Aorta (tissue), 5 donors: ENCODE measurements at places on chromosomes 16 and 17. TPM values are rescaled to one million over a fixed set of nuclear protein-coding genes. Genes with fewer than 3 reads are reported as not detected.
A peak's percentile ranks its signal among the peaks of the same experiment; 100 is the strongest.

The DCXR gene
- 80.1 TPM for polyA plus RNA-seq

The DNAH17 gene
- polyA plus RNA-seq = not detected

The TBX6 gene
- polyA plus RNA-seq = not detected

The SMIM22 gene
- 97.9 TPM for polyA plus RNA-seq

The SOX8 gene
- polyA plus RNA-seq = 1.0 TPM

The GNG13 gene
- not detected for polyA plus RNA-seq

The TGFB1I1 gene
- polyA plus RNA-seq = 232 TPM

The HES7 gene
- polyA plus RNA-seq = 1.6 TPM

The KRT25 gene
- polyA plus RNA-seq = not detected

The TBC1D3E gene
- polyA plus RNA-seq = not detected

The SLC16A13 gene
- 1.0 TPM for polyA plus RNA-seq

The CEP131 gene
- polyA plus RNA-seq = 86.6 TPM

The TOM1L1 gene
- polyA plus RNA-seq = 47.5 TPM

The MT1A gene
- polyA plus RNA-seq = 16.2 TPM

The CCL11 gene
- not detected for polyA plus RNA-seq

The ERBB2 gene
- polyA plus RNA-seq = 22.7 TPM

- DNase-seq = no peak
Measured at GRCh38 chr17:79204261-79204660, 129.6 kb downstream of the ENGASE start.

- no peak for DNase-seq
Measured at GRCh38 chr17:44384823-44385286, 4.6 kb downstream of the ITGA2B start.

DNA sequence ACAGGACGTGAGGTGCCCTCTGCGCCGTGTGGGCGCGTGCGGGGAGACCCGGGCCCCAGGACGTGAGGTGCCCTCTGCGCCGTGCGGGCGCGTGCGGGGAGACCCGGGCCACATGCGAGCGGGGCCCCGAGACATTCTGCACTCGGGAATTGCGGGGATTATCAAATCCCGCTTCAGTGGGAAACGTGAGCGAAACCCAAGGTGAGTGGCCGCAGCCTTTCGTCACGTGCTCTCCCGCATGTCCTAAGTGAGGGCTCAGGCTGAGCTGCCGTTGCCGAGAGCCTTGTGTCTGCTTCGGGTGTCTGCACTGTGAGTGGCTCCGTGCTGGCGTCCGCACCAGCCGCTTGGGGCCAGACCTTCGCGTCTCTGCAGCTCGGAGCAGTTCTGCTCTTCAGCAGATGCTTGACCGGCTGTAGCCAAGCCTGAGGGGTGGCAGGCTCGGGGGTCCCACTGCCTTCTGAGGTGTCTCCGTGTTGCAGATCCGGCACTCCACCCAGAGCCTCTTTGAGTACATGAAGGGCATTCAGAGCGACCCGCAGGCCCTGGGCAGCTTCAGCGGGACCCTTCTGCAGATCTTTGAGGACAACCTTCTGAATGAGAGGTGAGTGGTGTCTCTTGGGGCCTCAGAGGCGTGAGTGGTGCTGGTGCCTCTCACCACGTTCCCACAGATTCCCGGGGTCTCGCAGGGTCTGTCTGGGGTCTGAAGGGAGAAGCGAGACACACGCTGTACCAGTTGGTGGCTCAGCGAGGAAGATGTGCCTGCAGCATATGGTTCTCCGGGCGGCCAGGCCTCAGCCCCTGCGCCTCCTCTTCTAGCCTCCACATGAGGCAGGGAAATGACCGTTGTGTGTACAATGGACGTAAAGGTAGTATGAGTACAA, 90.5 kb upstream of the ZNF750 start:
- DNase-seq = peak; percentile 71

- no peak for DNase-seq
Measured at GRCh38 chr17:55334881-55335540, 70.3 kb downstream of the HLF start.

GRCh38 chr17:58277802-58278595, 2.7 kb downstream of the MPO start:
- no peak for DNase-seq

DNA sequence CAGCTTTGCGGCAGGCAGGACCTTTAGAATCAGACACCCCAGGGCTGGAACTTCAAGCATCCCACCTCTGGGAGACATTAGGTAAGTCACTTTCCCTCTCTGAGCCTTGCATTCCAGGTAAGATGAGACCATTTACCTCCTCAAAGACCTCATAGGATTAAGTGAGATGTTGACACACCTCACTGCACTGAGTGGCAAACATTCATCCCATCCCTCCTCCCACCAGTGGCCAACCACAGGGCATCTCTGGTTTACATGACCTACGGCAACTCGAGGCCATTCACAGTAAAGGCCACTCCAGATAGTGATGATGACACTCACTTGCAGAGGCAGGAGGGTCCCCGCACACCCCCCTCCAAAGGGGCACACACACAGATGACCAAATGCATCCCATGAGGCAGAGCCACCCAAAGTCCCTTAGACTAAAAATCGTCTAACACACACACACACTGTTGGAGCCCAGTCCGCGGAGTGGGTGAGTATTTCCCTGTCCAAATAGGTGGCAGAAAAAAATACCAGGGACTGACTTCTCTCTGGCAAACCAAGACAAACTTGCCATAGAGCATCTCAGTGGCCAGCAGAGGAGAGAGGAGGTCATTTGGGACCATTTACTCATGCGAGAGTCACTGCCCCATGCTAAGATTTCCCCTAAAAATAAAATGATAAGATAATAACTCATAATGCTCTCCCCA, 454.9 kb downstream of the SOX9 start:
- no peak for DNase-seq

DNA sequence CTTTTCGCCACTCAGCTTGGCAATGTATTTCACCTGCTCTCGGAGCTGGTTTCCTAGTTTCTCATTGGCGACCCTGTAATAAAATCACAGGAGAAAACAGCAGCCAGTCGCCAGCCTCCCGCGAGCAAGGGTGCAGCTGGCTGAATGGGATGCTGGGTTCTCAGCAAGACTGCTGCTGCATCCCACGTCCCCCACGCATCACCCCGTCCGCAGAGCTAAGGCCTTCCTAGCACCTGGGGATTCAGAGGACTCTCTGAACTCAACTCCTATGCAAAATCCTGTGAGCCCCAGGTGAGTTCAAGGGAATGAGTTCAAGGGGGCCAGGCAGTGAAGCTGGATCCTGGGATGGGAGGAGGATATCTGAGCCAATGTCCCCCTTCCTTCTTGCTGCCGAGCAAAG, 29.3 kb downstream of the DHX38 start:
- no peak for DNase-seq

- DNase-seq = no peak
Measured at GRCh38 chr17:40910441-40910841, 25.4 kb upstream of the KRT20 start.

GRCh38 chr17:76547183-76547641, 7.4 kb downstream of the PRCD start:
- DNase-seq = no peak

GRCh38 chr17:67633751-67634211, 84.0 kb upstream of the NOL11 start:
- DNase-seq = no peak

- DNase-seq = no peak
Measured at GRCh38 chr16:49657736-49658465, 198.0 kb downstream of the ZNF423 start.

- DNase-seq = no peak
Measured at GRCh38 chr17:29764217-29764616, 141.5 kb upstream of the CORO6 start.

GRCh38 chr16:83915081-83915480, 16.2 kb downstream of the MLYCD start:
- DNase-seq = peak; percentile 71

DNA sequence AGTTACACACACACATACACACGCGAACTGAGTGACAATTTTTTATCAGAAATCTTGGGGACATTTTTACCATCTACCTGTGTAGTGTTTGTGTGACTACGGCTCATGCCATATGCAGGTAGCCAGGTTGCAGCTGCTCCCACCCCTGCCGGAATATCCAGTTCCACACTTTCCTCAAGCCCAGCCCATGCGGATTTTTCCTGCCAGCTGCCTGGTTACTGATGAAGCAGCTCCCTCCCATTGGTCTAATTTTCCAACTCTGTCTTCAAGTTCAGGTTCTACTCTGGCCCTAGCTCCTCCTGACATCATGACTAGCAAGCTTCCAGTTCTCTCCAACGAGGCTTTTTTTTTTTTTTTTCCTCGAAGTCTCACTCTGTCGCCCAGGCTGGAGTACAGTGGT, 4.8 kb downstream of the GSG1L2 start:
- no peak for DNase-seq

DNA sequence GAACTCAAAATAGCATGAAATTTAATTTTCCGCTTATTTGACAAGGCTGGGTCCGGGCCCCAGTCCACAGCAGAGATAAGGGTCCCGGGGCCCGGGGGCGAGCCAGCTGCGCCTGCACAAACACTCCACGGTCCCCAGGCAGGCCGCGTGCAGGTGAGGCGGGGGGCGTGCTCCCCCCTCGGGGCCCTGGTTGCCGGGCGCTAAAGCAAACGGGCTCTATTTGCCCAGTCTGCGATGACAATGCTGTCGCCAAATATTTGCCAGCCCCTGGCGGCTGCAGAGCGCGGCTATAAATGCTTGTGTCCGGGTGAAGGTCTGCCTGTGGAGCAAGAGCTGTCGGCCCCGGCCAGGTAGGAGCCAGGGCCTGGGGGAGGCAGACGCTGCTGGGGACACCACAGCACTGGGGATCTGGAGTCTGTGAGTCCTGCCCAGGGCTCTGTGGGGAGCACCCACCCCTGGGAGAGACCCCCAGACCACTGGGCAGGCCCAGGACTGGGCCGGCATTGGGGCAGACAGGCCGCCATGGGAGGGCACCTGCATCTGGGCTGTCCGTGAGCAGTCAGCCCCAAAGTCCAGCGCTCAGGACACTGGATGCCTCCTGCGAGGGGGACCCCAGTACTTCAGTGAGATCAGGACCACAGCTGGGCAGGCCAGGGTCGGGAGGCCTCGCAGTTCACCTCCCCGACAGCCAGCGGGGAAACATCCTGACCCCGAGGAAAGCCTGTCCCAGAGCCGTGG, at the start of gene PERCC1:
PERCC1 (plus strand) TSS at position 320 of the 738 bp plus-strand sequence. CDS start 1,516 bp downstream, outside the sequence.
- no peak for DNase-seq

DNA sequence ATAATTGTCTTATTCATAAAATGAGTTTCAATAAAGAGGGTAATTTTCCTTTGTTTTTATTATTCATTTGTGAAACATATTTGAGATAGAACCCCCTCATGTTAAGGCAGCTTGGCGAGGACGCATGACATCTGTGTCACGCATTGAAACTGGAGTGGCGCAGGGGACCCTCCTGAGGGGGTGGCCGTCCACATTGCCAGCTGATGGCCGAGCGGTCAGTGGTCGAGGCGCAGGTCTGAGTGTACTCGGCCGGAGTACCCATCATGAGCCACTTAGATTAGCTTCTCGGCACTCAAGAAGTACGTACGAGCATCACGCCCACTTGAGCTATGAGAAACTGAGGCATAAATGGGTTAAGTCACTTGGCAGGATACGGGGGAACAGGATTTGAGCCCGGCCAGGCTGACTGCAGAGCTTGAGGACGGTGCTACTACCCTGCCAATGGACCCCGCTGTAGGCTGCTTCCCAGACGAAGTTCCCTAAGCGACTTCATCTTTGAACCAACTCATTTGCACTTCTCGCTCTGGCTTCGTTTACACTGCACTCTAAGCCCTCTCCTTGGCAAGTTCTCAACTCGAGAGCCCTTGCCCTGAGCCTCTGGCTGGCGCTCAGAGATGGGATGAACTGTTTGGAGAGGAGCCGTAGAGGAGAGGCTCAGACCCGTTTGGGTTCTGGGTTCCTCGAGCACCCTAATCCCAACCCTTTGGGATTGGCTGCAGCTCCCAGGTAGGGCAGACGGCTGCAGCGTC, 91.8 kb downstream of the SDK2 start:
- no peak for DNase-seq

DNA sequence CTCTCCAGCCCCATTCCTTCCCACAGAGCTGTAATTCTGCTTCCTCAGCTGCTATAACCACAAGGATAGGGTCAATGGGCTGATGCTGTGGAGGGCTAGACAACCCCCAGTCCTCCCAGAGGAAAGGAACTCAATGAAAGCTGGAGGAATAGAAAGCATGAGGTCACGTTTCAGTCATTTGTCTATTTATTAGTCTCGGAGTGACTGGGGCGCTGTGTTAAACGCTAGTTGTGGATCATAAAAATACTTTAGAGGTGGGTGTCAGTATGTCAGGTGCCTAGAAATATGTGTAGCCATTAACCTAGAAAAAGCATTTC, 787 bp upstream of the CCL3L1 start:
- no peak for DNase-seq

DNA sequence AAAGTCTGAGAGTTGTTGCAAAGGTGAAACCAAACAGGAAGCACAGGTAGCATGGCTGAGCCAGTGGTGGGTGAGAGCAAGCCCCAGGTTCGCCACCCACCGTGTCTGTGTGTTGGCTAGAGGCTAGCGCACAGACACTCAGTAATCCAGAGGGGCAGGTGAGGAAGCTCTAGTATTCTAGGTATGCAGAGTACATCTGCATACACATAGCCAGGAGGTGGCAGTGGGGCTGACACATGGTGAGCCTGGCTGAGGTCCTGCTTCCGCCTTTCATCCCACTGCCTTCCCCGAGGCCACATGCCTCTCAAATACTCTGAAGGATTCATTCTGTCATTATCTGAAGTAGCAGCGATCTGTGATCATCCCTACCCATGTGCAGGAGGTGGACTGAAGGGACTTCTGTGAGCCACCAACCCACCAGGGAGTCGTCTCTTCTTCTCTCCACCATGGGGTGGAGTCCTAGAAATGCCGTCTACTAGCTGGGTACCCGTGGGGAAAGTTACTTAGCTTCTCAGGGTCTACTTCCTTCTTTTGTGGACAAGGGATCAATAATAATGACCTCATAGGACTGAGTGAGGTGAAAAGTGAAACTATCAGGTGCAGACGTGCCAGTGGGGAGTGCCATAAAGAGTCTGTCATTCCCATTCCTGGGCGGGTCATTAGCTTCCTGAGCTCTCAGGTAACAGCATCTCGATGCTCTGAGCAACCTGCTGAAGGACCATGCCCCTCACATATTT, 36.0 kb upstream of the ICAM2 start:
- no peak for DNase-seq

DNA sequence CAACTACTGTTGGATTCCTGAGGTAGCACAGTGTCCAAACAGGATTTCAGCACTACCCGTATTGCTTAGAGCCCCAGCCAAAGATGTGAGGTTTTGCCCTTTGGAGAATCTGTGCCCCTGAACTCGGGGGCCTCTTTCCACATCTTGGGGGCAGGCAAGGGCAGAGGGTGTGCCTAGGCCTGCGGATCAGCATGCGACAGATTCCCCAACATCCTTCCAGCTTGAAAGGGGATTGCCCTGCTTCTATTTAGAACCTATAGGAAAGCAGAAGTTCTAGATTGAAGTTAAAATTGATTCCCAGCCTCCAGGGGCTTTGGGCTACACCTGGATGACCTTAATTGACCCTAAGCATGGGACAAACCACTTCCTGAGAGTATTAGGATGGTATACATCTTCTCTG, 19.6 kb downstream of the NOD2 start:
- DNase-seq = no peak
